LHCN-M2 (cell line): ENCODE measurements at places on chromosomes 2 and 18. TPM values are rescaled to one million over a fixed set of nuclear protein-coding genes. Genes with fewer than 3 reads are reported as not detected.
A peak's percentile ranks its signal among the peaks of the same experiment; 100 is the strongest.

Gene BOK
- total RNA-seq, result 67.3 and 69.6 TPM in 2 replicates

- DNase-seq, result no peak
Measured at GRCh38 chr2:54591551-54591950, 131.9 kb upstream of the EML6 start.

GRCh38 chr2:37636381-37637066 lies 34.9 kb downstream of the CDC42EP3 start:
- peak; percentile 55 for DNase-seq

GRCh38 chr2:108271691-108272253 lies 16.9 kb upstream of the SULT1C2 start:
- DNase-seq, result peak; percentile 92

Gene CYP26B1
- total RNA-seq, result 2.1 and 2.3 TPM in 2 replicates

- DNase-seq, result no peak
Measured at GRCh38 chr2:215571689-215572088, 135.8 kb upstream of the FN1 start.

DNA sequence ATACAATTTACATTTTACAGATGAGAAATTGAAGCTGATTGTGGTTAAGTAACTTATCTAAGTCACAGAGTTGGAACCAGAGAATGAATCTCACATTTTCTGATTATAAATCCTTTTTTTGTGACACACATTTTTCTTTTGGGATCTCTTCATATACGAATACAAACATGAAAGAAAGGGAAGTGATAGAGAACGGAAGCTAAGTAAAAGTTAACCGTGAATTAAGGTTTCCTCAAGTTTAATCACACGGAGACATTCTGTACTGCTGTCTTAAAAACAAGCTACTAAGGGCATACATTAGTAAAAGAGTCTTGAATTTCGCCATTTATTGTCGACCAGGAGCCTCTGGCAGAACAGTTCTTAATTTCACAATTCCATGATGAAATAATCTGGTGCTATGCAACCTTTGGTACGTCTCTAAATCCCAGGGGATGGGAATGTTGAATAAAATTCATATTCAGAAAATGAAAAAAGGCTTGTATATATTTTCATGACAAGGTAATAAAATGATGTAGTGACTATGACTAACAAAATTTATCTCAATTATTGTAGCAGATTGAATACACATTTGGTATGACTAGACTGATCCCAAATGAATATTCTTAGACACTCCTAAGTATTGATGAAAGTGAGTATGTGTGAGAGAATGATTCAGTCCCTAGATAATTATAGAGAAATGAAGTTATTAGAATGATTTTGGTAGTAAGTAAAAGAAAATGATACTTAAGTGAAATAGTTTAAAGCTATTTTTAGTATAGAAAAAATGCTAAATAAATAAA lies 40.3 kb upstream of the ZSWIM2 start:
- DNase-seq, result peak; percentile 10

Gene WIPF1
- 11.9 and 19.4 TPM in 2 replicates for total RNA-seq

GRCh38 chr18:31617031-31617717 lies 25.5 kb downstream of the TTR start:
- no peak for DNase-seq

DNA sequence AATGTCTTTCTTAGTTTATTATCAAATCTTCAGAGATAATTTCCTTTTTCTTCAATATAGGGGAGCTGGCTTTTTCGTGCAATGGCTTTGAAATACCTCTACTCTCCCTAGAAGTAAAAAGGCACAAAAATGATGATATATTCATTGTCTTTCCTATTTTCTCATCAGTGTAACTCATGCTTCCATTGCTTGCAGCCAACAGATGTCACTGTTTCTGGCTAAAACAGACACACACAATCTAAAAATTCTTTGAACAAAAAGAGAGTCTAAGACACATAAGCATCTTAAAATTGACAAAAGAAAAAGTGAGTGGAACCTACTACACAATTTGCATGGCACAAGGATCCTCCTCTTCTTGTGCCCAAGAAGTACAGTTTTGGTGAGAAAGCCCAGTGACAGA lies 448.7 kb upstream of the VRK2 start:
- no peak for DNase-seq

Gene FECH
- 35.9 and 62.2 TPM in 2 replicates for total RNA-seq

Gene SCN2A
- total RNA-seq, result 1.3 and 2.3 TPM in 2 replicates

Gene GULP1
- 32.2 and 32.9 TPM in 2 replicates for total RNA-seq

- DNase-seq, result no peak
Measured at GRCh38 chr2:235539773-235540172, 45.9 kb downstream of the AGAP1 start.

GRCh38 chr2:46299365-46300263 lies 2.4 kb downstream of the EPAS1 start:
- peak; percentile 29 for DNase-seq

Gene MLPH
- 145 and 155 TPM in 2 replicates for total RNA-seq

DNA sequence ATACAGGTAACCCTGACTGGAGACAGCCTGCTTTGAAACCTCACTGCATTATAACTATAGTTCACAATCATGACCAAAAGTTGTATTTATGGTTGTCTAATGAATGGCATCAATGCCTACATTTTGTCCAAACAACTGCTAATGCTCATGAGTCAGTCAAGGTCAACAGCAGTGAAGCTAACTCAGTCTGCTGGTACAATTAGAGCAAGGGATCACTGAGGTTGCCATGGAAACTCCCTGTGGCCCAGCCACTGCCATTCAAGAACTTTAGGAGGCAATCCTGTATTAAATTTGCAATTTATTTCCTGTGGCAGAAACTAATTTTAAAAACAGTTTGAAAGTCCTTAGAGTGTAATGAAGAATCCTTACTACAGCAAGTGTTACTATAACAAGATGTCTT lies 185.1 kb upstream of the SMAD7 start:
- peak; percentile 88 for DNase-seq

DNA sequence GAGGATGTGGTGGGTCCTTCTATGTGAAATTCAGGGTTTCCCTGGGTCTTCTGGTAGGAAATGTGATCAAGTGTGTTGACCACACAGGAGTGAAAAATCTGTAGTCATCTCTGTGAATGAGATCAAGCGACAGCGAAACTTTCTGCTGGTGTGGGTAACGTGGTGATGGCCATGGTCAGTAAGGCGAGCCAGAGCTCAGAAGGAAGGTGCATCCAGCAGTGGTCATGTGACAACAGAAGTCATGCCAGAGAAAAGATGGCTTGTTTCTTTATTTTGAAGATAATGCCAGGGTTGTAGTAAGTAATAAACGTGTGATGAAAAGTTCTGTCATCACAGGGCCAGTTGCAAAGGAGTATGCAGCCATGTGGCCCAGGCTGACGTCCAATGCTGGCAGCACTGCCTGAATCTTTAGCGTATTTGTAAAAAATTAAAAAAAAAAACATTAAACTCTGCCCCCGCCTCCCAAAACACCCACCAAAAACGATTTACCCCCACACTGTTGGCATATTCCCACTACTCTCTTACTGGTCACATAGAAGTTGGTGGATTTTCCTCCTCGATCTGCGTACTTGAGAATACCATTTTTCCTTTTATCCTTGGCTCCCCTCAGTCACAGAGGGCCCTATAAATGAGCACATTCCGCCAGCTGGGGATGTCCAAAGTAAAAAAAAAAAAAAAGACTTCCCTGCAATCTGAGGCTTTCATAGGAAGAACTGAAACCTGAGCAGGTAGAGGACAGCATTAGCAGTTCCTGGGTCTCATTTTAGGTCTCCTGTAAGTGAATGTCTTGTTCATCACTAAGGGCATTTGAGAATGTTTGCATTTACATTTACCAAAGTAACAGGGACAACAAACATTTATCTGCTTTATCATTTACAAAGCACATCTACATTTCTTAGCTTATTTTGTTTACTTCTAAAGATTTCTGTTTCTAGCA lies 70.6 kb downstream of the SLC4A3 start:
- DNase-seq, result no peak

- DNase-seq, result peak; percentile 85
Measured at GRCh38 chr2:224085246-224085645, 46.2 kb upstream of the SERPINE2 start.

DNA sequence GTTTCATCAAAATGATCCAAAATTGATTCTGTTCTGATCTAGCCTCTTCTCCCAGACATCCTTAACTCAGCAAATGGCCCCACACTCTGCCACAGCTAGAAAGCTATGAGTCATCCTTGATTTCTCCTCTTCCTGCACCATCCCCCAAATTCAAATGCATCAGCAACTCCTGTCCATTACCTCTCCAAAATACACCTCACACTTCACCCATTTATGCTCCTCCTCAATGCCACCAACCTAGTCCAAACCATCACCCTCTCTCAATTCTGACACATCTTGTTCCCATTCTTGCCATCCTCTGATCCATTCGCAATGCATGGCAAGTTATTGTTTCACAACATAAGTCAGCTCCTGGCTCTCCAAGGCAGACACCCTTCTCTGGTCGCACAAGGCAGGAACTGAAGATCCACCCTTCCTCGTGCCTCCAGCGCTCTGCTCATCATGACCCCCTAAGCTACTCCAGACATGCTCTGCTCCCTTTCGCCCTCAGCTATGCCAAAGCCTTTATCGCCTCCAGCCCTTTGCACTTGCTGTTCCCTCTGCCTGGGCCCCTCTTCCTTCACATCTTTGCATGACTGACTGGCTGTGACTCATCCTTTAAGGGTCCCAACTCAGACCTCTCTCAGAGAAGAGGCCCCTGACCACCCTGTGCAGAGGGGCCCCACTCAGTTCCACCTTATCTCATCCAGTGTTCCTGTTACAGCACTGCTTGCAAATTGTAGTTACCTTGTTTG lies 83.6 kb downstream of the MREG start:
- peak; percentile 35 for DNase-seq

Gene NRP2
- total RNA-seq, result 14.9 and 19.3 TPM in 2 replicates

Gene UPP2
- total RNA-seq, result not detected in 2 replicates

- DNase-seq, result no peak
Measured at GRCh38 chr2:3595985-3596384, 1.1 kb downstream of the COLEC11 start.

- no peak for DNase-seq
Measured at GRCh38 chr2:38622210-38622609, 19.5 kb upstream of the HNRNPLL start.

DNA sequence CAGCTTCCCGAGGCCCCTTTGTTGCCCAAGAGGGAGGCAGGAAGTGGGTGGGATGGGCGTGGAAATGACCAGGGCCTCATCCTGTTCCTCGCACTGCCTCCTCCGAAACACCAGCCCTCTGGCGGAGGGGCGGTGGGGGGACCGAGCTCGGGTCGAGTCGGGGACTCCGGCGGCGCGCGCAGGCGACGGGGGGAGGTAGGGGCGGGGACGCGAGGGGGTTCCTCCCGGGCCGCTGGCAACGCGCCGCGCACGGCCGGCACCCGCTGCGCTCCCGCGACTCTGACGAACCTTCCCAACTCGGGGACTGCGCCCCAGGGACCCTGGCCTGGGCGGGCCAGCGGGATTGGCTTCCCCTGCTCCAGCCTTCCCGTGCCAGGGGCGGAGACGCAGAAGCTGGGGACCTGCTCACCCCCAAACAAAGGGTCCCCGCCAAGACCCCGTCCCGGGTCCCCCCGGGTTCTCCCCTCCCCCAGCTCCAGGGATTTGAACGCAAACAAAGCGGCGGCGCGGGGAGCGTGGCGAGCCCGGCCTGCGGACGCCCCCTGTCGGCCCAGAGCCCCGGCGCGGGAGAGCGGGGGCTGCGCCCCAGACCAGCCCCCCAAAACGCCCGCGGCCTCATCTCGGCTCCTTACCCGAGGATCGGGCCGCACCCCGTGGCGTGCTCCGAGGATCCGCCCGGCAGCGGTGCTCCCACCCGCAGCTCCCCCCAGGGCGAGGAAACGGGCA lies 1.2 kb downstream of the SEMA4C start:
- peak; percentile 90 for DNase-seq

DNA sequence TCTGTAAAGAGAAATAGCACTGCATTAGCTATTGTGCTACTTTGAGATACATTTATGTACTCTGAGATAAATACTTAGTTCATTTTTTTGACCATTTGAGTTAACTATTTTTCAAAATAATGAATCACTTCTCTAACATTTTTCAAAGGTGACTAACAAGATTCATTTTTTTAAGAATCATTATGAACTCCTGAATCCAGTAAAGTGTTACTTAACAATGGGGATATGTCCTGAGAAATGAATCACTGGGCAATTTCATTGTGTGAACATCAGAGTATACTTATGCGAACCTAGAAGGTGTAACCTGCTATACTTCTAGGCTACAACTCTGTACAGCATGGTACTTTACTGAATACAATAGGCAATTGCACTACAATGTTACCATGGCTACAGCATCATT lies 355.8 kb downstream of the ARL6IP6 start:
- DNase-seq, result peak; percentile 62

Gene TXNDC2
- total RNA-seq, result 0.32 and 0.63 TPM in 2 replicates

GRCh38 chr2:177275040-177275742 lies 10.7 kb upstream of the NFE2L2 start:
- peak; percentile 83 for DNase-seq

- no peak for DNase-seq
Measured at GRCh38 chr2:9002637-9003365, 683 bp downstream of the MBOAT2 start.
